ENCODE measurements at places on chromosomes 1 and 21. TPM values are rescaled to one million over a fixed set of nuclear protein-coding genes. Genes with fewer than 3 reads are reported as not detected.
A peak's percentile ranks its signal among the peaks of the same experiment; 100 is the strongest.

The SLFNL1 gene
- total RNA-seq, result not detected

DNA sequence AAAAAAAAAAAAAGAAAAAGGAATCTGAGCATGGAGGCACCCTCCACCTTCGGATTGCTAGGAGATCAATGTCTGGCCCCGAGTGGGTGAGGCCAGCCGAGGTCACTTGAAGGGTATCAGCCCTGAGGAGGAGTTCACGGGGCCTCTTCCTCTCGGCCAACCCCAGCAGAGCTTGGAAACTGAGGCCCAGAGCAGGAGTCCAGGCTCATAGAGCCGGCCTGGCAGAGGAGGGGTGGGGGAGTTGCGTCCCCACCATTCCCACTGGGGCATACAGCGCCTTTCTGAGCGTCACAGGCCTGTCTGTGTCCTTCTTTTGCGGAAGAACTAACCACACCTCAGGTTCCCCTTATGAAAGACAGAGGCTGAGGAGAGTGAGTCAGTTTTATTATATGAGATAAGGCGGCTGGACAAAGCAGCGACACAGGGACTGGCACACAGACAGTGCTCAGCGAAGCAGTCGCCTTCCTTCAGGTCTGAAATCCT lies 17.1 kb upstream of the EPHA2 start:
- DNase-seq, result peak; percentile 53

The BRINP2 gene
- total RNA-seq, result not detected

GRCh38 chr1:81183051-81183450 lies 617.7 kb upstream of the ADGRL2 start:
- DNase-seq, result no peak

DNA sequence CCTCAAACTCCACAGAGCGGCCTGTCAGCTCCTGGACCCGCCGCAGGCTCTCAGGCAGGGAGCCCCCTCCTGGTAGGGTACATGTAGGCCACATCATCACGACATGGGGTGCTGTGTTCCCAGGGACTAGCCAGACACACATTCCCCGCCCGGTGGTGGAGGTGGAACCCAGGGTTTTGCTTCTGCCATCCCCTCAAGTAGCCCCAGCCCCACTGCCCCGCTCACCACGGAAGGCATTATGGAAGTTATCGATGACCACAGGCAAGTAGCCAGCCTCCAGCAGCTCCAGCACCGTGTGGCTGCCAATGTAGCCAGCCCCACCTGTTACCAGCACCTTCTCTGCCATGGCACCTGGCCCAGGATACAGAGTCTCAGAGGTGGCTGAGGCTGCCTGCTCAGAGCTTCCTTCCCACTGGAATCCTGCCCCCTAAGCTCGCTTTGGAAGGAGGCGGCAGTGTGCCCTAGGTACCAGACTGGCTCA lies 1.9 kb downstream of the GALE start:
- no peak for DNase-seq

The TP73 gene
- not detected for total RNA-seq

DNA sequence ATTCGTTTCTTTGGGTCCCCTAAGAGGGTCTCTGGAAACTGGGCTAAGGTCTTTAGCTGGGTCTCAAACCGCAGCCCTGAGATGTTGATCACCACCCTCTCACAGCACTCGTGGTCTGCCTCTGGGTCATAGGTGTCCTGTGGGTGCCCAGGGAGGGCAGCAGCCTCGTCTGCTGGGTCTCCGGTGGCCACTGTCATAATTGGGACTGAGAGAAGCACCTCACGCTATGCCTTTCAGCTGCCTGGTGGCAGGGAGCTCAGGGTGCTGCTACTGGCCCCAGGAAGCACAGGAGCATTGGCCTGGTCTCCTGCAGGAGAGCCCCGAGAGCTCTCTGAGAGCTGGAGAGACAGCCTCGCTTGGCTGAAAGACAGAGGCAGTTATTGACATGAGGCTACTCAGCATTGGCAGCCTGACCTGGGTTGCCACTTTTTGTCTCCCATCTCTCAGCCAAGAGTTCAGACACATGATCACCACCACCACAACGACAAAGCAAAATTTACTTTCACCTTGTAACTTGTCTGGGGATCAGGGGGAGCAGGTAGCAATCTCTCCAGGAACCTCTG lies 1.5 kb downstream of the KCNA2 start:
- DNase-seq, result no peak

DNA sequence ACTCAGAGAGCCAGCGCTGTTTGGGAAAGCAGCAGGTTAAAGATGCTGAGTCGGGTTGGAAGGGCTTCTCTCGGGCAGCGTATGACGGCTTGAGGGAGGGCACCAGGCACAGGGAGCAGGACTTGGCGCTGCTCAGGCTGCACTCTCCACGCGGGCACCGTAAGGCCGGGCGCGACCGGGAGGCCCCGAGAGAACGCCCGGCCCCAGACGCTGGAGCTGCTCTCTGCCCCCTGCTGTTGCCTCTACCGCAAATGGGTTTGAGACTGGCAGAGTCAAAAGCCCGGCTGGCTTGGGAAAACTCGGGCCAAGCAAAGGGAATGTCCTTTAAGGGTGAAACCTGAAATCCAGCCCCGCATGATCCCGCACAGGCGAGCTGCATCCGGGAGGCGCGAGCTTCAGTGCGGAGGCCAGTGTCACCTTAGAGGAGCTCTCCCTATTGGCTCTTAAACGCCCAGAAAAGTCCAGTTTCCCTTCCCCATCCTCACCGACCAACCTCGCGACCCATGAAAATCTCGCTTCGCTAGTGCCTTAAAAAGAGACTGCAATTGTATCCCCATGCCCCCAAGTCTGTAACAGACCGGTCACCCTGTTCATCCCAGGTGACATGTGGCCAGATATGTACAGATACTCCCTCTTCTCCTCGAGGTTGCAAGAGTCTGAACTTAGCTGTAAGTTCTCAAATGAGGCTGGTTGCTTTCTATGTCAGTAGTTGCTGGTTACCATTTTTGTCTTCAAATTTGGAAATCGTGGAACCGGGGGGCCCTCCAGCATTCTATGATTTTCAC lies 1.1 kb downstream of the PRRX1 start:
- peak; percentile 47 for DNase-seq

GRCh38 chr1:99566290-99567021 lies 79.5 kb upstream of the PALMD start:
- no peak for DNase-seq

- no peak for DNase-seq
Observed at GRCh38 chr1:48943826-48944225, 167.1 kb upstream of the BEND5 start.

The CCDC190 gene
- total RNA-seq, result not detected

The GNAT2 gene
- 0.34 TPM for total RNA-seq

The KRTAP10-10 gene
- not detected for total RNA-seq

DNA sequence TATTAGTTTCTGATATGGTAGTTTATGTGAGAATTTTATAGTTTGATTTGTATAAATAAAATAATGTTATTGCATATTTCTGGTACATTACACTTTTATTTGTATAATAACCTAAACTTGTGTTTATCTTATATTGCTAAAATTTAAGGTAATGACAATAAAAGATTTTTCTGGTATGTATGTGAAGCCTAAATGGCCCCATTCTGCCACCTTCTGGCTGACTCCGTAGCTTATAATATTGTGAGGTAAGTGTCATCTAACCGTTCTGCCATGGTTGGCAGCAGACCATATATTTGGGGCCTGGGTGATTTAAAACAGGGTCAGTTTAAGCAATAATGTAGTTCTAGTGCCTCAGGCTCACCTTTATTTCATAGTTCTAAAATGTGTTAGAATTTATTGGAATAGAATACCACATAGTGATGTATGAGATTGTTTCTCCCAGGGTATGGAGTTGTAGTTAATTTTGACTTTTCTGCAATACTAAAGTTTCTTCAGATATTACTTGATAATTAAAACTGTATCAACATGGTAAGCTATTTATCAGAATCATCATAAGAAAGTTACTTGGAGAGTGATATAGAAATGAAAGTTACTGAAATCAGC lies 21.2 kb upstream of the PRKACB start:
- DNase-seq, result peak; percentile 28

GRCh38 chr1:62726011-62726442 lies 37.8 kb upstream of the DOCK7 start:
- DNase-seq, result peak; percentile 11

- DNase-seq, result no peak
Observed at GRCh38 chr1:1591452-1591851, 8.5 kb downstream of the FNDC10 start.

The PLCH2 gene
- 0.09 TPM for total RNA-seq

The SLC26A9 gene
- not detected for total RNA-seq

The FCER1G gene
- total RNA-seq, result 0.41 TPM

DNA sequence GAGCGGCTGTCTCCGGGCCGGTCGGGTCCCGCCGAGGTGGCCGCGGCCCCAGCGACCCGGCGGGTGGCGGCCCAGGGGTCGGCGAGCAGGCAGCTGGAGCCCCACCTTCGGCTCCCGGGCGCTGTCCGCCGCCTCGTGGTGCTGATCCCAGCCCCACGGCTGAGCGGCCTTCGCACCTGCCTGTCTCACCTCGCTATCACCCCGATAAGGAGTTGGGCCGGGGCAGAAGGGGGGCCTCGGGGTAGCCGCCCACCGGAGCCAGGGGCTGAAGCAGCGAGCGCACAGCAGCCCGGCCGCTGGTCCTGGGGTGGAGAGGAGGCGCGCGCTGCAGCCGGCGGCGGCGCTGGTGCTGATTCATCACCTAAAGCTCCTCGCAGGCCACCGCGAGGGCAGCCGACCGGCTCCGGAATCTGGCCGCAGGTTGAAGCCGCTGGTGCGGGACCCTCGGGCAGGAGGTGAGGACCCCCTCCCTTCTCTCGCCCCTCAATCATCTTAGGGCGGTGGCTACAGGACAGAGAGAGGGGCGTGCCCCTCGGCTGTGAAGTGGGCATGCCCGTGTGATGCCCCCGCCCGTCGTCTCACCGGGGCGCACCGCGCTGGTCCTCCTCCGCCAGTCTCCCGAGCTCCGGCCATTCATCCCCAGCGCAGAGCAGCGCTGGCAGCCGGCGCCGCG lies 575 bp downstream of the TRIM67 start:
- no peak for DNase-seq

- DNase-seq, result peak; percentile 71
Observed at GRCh38 chr1:108828074-108828961, 28.6 kb downstream of the AKNAD1 start.

- no peak for DNase-seq
Observed at GRCh38 chr1:150557813-150558212, 8.6 kb downstream of the ADAMTSL4 start.

- DNase-seq, result no peak
Observed at GRCh38 chr1:61100578-61100977, 18.2 kb downstream of the NFIA start.

The PIGR gene
- total RNA-seq, result not detected
